Lower lobe of right lung (tissue), 2 donors: ENCODE measurements at places on chromosomes 5 and 9. TPM values are rescaled to one million over a fixed set of nuclear protein-coding genes. Genes with fewer than 3 reads are reported as not detected.
A peak's percentile ranks its signal among the peaks of the same experiment; 100 is the strongest.

GRCh38 chr5:61252643-61252925 lies 79.5 kb upstream of the ZSWIM6 start:
- H3K27me3 ChIP-seq = no peaks in the 10 kb centered on the region
- no peaks in the 10 kb centered on the region for H3K4me1 ChIP-seq
- H3K36me3 ChIP-seq = no peaks in the 10 kb centered on the region
- no peak overlapping the region for H3K27ac ChIP-seq
- H3K4me3 ChIP-seq = no peak overlapping the region

GRCh38 chr5:14834584-14835550 lies 36.7 kb downstream of the ANKH start:
- no peak overlapping the region for H3K4me3 ChIP-seq
- no peak overlapping the region for H3K27ac ChIP-seq
- no peaks in the 10 kb centered on the region for H3K36me3 ChIP-seq
- H3K27me3 ChIP-seq = no peaks in the 10 kb centered on the region
- no peaks in the 10 kb centered on the region for H3K4me1 ChIP-seq

DNA sequence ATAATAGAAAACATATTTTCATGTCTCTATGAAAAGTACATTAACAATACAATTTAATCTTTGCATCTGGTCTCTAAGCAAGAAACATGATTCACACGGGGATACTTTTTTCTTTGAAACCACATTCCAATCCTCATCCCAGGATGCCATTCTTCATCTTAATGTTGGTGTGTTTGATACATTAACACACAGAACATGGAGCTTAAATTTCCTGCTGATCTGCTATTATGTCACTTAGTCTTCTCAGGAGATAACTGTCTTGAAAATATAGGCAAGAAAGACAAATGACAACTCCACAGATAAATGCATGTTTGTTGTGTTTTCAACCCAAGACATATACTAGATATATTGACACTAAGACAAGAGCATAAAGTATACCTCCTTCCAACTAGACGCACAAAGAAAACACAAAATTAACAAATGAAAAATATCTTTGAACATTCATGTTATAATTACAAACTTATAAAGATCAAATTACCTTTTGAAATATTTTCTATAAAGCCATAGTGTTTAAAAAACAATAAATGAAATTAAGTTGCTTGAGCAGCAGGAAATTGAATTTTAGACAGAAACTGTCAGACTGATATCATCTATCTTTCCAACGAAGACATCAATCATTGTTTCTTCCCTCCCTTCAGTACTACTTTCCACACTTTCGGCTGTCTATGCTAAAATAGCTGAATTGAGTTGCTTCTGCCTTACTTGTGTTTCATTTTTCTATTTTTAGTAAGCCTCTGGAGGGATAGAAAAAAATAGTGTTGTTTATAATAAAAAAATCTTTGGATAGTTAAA lies 1676.7 kb upstream of the CDH9 start:
- H3K36me3 ChIP-seq = no peaks in the 10 kb centered on the region
- no peak overlapping the region for H3K27ac ChIP-seq
- H3K27me3 ChIP-seq = no peaks in the 10 kb centered on the region
- DNase-seq = no peak
- no peaks in the 10 kb centered on the region for H3K4me1 ChIP-seq
- no peak overlapping the region for H3K4me3 ChIP-seq

DNA sequence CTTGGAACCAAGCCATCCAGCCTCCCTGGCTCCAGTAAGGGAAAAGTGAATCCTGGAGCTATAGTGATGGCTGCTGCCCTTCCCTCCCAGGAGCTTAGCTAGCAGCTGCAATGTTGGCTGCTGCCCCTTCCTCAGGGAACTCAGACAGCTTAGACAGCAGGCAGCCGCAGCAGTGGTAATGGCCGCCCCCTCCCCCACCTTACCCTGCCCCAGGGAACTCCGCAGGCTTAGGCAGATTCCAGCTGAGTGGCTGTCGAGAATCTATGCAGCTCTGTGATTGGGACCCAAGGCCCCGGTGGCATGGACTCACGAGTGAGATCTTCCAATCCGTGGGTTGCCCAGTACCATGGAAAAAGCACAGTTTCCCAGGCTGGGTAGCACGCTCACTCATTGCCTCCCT lies 378.6 kb downstream of the NNT start:
- no peaks in the 10 kb centered on the region for H3K36me3 ChIP-seq
- peak; percentile 16 for DNase-seq
- no peaks in the 10 kb centered on the region for H3K27me3 ChIP-seq

- H3K36me3 ChIP-seq = no peaks in the 10 kb centered on the region
- H3K27ac ChIP-seq = no peak overlapping the region
- peak; percentile 54 for DNase-seq
- peaks cover 27% of the 10 kb centered on the region for H3K4me1 ChIP-seq
- peaks cover 11% of the 10 kb centered on the region for H3K27me3 ChIP-seq
Measured at GRCh38 chr9:136700959-136701667, 11.3 kb upstream of the DIPK1B start.

DNA sequence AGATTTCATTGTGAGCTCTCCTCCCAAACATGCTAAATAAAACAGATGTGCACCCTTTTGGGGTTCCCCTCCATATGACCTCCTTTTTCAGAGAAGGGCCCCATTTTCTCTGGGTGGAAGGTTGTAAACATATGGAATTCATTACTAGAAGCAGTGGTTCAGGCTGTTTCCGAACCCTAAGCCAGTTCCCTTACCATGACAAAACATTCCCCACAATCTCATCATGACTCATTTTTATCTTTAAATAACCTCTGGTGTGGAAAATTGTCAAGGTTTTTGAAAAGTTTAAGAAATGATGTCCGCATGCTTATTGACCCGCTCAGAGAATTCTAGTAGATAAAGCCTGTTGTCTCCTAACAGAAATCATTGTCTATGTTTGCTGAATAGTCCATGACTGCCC lies 127.3 kb upstream of the PIK3R1 start:
- H3K4me3 ChIP-seq = no peak overlapping the region
- H3K27me3 ChIP-seq = no peaks in the 10 kb centered on the region
- H3K36me3 ChIP-seq = no peaks in the 10 kb centered on the region
- H3K4me1 ChIP-seq = peaks cover 19% of the 10 kb centered on the region

GRCh38 chr9:133987446-133987788 lies 4.7 kb downstream of the VAV2 start:
- no peaks in the 10 kb centered on the region for H3K36me3 ChIP-seq
- no peak for DNase-seq
- H3K27ac ChIP-seq = no peak overlapping the region
- H3K27me3 ChIP-seq = no peaks in the 10 kb centered on the region

GRCh38 chr5:80117446-80117845 lies 82.3 kb downstream of the THBS4 start:
- H3K4me3 ChIP-seq = no peak overlapping the region
- no peaks in the 10 kb centered on the region for H3K36me3 ChIP-seq
- no peaks in the 10 kb centered on the region for H3K4me1 ChIP-seq
- H3K27me3 ChIP-seq = no peaks in the 10 kb centered on the region
- no peak for DNase-seq

- no peak overlapping the region for H3K4me3 ChIP-seq
- no peaks in the 10 kb centered on the region for H3K27me3 ChIP-seq
- H3K4me1 ChIP-seq = no peaks in the 10 kb centered on the region
- DNase-seq = no peak
Measured at GRCh38 chr5:127844581-127845021, 141.4 kb downstream of the CCDC192 start.

PCDHB7 gene
- 1.9 TPM for total RNA-seq

TMEM215 gene
- total RNA-seq = 0.09 TPM

PCDHA1 gene
- total RNA-seq = not detected

CCNO gene
- total RNA-seq = 2.2 TPM
